ENCODE measurements at places on chromosomes 2 and 18.

- no peaks in the 10 kb centered on the region for H3K27me3 ChIP-seq
- no peak overlapping the region for H3K4me3 ChIP-seq
- DNase-seq = no peak
Measured at GRCh38 chr2:202769201-202769600, 102.4 kb downstream of the ICA1L start.

DNA sequence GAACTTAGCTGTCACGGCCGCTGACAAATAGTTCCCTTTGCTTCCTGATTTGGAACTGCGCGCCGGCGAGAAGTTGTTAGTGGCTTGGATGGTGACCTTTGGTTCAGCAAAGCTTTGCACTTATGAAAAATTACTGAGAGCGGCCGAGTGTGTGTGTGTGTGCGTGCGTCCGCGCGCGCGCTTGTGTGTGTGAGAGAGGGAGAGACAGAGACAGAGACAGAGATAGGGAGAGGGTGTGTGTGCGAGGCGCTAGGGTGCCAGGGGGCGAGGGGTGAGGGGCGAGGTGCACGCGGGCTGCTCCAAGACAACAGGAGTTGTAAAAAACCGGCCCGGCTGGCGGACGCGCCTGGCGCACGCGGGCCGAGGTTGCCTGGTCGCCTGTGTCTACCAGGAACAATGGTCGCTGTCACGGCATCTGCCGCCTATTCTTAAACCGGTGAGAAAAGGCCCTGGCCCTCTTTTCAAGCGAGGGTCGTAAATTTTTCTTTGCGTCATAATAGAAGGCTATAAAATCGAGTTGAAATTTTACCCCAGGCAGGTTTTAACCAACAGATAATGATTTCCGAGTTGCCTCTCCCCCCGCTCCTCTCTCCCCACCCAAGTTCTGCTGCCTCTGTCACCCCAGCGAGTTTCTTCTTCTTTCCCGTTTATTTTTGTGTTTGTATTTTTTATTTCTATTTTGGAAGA lies 535 bp downstream of the HOXD3 start:
- peaks cover 81% of the 10 kb centered on the region for H3K27me3 ChIP-seq
- peaks cover 6% of the 10 kb centered on the region for H3K4me1 ChIP-seq
- DNase-seq = no peak
- peaks cover 6% of the 10 kb centered on the region for H3K36me3 ChIP-seq

GRCh38 chr2:85954590-85955458 lies 66.0 kb upstream of the ST3GAL5 start:
- no peak overlapping the region for H3K4me3 ChIP-seq
- peaks cover 18% of the 10 kb centered on the region for H3K4me1 ChIP-seq
- no peak for DNase-seq
- no peaks in the 10 kb centered on the region for H3K27me3 ChIP-seq
- H3K36me3 ChIP-seq = no peaks in the 10 kb centered on the region

GRCh38 chr18:52670896-52671295 lies 330.9 kb downstream of the DCC start:
- H3K4me1 ChIP-seq = no peaks in the 10 kb centered on the region
- no peak overlapping the region for H3K4me3 ChIP-seq
- H3K27ac ChIP-seq = no peak overlapping the region
- no peaks in the 10 kb centered on the region for H3K36me3 ChIP-seq
- no peak for DNase-seq
- H3K27me3 ChIP-seq = no peaks in the 10 kb centered on the region

DNA sequence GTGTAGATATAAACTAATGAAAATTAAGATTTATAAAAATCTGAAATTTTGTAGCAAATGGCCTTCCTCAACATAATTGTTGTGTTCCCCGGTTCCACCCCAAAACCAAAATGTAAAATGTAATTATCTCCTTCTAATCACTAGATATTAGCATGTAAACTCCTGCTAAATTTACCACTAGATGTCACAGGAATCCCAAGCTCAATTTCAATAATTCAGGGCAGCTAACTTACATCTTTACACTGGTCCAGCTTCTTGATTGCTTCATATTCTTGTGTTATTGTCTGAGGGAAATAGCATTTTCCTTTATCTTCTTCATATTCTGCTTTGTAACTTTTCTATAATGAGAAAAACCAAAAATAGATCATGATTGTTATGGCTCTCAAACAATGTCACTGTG lies 42.6 kb downstream of the NEB start:
- DNase-seq = no peak
- H3K4me1 ChIP-seq = no peaks in the 10 kb centered on the region
- H3K27ac ChIP-seq = no peak overlapping the region
